ENCODE measurements at places on chromosomes 12 and 14.

GRCh38 chr12:48329199-48329939, 21.4 kb downstream of the ZNF641 start:
- no peak for DNase-seq

- no peak for DNase-seq
Measured at GRCh38 chr12:83016218-83016835, 329.6 kb downstream of the TMTC2 start.

- no peak for DNase-seq
Measured at GRCh38 chr12:112386726-112387125, 4.5 kb upstream of the HECTD4 start.

- DNase-seq = no peak
Measured at GRCh38 chr12:41979574-41979973, 165.1 kb downstream of the GXYLT1 start.

GRCh38 chr12:25121916-25122315, 73.0 kb downstream of the DNAI7 start:
- DNase-seq = no peak

DNA sequence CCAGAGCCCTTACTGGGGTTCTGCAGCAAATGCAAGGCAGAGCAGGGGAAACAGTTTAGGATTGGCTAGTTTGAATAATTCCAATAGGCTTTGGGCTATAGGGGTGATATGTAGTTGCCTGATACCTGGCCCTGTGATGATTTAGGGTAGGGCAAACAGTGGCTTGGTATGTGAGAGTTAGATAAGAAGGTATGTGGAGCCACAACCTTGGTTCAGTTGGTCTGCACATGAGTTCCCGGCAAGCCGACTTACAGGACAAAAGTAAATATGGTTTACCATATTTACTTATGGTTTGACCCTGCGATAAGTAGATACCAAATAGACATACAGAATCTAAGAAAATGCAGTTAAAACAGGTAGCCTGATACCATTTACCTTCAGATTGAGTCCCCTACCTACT, 8.3 kb upstream of the CAPRIN2 start:
- no peak for DNase-seq

GRCh38 chr14:92568621-92569479, 55.3 kb downstream of the RIN3 start:
- peak; percentile 46 for DNase-seq

DNA sequence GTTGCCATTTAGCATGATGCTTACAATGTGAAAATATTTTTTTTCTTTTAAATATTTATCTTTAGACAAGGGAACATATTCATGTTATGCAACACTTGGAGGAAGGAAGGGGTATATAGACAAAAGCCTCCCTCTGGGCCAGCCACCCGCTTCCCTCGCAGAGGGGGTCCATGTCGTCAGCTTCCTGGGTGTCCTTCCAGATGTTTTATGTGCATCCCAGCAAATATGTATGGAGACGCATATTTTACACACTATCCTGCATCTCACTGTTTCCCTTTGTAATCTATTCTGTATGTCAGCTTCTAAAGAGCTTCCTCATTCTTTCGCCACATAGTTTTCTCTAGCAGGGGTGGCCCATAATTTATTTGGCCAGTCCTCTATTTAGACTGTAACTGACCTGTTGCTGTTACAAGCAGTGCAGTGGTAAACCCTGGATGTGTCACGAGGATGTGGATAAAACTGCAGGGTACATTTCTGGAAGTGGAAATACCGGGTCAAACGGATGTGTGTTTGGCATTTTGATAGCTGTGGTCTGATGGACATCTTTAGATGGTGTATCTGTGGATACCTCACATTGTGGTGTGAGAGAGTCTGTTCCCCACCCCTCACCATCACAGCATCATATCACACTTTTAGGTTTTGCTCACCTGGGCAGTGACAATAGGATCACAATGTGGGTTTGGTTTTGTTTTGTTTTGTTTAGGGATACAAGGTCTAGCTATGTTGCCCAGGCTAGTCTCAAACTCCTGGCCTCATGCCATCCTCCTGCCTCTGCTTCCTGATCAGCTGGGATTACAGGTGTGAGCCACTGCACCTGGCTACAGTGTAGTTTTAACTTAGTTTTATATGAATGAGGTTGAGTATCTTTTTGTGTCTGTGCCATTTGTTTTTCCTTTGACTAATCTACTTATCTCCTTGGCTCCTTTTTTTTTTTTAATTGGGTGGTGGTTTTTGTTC, 31.6 kb downstream of the FAM222A start:
- no peak for DNase-seq

DNA sequence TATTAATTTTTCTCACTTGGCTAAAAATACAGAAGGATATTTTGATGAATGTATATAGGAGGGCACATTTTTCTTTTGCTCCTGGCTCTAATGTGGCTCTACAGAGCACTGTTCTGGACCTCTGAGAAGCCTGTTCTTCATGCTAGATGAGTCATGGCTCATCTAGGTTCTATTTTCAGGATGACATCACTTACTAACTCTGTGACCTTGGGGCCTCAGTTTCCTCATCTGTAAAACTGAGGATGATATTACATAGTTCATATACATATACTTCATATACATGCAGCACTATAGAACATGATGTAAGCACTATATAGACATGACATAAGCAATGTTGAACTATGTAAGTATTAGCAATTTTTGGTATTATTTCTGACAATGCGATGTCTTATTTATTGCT, 35.8 kb downstream of the SOCS2 start:
- DNase-seq = no peak

DNA sequence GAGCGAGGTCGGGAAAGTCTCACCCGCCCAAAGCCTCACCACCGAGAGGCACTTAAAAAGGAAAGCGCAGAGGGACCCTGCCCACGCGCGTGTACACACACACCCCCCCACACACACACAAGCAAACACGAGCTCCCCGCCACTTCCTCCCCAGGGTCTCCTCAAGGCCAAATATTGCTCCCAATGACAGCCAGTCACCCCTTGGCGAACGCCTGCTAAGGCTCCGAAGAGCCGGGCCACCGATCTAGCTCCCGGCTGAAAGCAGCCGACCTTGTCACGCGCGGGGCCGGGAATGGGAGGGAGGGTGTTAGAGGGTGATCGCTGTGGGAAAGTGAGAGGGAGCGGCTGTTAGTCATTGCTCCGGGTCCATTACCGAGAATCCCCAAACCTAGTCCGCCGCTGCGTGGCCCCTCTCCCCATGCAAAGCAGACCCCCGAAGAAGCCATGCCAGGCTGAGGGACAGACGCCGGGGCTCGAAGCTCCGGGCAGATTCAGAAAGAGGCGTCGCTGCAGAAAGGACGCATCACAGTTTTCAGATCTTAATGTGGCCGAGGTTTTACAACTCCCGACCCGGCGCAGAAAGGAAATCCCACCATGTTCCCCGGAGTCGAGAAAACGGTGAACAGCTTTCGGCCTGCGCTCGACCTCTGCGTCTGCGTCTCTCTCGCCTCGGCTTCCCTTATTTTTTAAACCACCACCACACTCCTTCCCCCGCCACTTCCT, 2.6 kb downstream of the BMP4 start:
- DNase-seq = no peak
